BJ (cell line): ENCODE measurements at places on chromosomes 7 and 10. TPM values are rescaled to one million over a fixed set of nuclear protein-coding genes. Genes with fewer than 3 reads are reported as not detected.

DNA sequence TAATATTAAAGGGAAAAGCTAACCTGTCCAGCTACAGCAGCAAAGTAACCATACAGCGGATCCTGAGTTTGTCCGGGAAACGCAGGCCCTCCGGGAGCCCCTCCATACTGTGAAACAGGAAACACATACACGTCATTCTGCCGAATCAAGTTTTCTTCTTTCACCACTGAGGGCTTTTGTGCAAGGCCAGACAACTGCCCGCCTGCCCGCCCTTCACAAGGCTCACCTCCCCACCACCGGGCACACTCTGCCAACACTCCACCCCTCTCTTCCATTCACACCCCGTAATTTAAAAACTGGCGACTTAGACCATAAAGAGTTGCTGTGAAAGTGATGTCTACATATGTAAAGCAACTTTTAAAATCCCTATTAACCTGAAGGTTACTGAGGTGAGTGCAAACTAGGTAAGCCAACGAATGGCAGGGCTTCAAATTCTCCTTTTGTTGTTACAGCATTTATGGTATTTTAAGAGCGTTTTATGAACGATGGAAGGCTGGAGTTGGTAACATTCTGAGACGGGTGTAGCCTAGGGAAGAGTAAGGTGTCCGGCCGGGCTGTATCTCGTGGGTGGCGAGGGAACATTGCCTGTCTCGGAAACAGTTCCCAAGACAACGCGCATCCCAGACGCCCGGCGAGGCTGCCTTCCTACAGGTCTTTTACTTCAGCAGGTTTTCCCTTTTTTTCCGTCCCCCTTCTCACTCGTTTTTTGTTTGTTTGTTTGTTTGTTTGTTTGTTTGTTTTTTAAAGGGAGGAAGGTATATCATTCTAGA, 817 bp downstream of the SRI start:
- DNase-seq: no peak

The CFAP58 gene
- 0.23 and 0.37 TPM in 2 replicates for polyA plus RNA-seq

DNA sequence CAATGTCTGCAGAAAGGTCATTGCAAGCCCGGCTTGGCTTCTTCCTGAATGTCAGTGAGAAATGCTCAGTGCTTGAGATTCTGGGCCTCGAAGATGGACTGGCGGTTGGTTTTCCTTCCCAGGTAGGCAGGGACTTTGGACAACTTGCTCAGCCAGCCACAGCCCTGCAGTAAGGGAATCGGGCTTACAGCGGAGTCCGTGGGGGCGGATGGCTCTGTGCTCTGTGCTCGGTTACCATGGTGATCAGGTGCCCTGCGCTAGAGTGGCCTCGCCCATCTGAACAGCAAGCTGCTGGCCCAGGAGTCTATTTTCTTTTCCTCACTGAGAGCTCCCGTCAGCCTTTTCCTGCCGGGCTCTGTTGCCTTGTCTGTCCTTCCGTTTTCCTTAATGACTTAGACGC, 77.8 kb upstream of the SH2B2 start:
- no peak for DNase-seq

GRCh38 chr10:55410415-55410885, 609.4 kb upstream of the PCDH15 start:
- no peak for DNase-seq

The TMEM196 gene
- polyA plus RNA-seq: not detected in 2 replicates

The SHH gene
- polyA plus RNA-seq: not detected in 2 replicates

The IL6 gene
- polyA plus RNA-seq: 25.7 and 31.0 TPM in 2 replicates

DNA sequence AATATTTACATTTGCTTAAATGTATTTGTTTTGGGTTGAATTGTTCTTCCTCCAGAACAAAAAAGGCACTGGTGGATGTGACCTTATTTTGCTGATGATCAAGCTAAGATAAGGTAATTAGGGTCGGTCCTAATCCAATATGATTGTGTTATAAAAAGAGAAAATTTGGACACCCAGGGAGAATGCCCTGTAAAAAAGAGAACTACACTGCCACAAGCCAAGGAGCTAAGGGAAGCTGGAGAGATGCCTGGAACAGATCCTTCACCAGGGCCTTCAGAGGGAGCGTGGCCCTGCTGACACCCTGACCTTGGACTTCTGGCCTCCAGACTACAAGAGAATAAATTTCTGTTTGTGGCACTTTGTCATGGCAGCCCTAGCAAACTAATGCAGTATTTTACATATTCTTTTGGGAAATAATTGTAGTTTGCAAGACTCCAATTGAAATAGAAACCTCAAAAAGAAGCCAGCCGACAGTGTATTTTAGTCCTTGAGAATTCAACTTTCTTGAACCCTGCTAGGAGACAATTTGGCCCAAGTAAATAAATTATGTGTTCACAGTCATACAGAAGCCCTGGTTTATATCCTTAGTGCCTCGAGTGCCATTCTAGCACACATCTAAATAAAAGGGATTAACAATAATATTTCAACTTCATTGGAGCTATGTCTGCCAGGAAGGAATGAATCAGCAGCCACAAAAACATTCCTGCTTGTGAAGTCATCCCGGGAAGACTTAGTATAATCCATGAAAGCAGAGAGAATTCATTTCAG, 164.6 kb downstream of the PKD1L1 start:
- peak; percentile 96 for DNase-seq

The GRB10 gene
- 8.3 and 8.5 TPM in 2 replicates for polyA plus RNA-seq

GRCh38 chr7:12951397-12951801, 264.0 kb downstream of the ARL4A start:
- peak; percentile 5 for DNase-seq

The DYDC2 gene
- polyA plus RNA-seq: not detected in 2 replicates

DNA sequence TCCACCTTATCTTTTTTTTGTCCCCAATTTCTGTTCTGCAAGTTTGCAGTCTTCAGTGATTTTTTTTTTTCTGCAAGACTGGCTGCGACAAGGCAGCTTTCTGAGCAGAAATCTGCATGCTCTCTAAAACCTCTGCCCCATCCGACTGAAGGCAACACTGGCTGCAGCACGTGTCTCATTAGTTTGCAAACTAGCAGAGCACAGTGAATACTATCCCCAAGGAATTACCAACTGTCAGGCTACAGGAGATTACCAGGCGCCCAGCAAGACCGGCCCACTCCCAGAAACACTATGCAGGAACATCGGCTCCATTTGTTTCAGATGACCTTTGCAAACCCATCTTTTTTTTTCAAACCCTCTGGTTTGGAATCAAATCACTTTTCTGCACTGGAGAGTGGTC, 538.8 kb downstream of the SORCS1 start:
- no peak for DNase-seq

DNA sequence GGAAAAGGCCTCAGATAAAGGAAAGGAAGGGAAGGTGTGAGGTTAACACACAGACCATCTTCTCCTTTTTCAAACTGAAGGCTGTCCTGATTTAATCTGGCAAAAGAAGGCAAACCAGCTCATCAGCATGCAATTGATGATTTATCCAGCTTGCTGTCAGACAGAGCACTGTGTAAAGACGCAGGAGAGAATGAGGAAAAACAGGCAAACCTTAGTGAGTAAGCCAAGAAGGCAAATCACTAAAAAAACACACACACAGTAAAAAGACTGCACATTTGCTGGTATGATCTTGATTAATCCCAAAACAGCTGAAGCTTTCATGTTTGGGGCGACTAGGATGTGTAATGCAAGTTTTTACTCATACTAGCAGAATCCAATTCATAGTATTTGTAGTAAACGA, 65.8 kb upstream of the SKAP2 start:
- no peak for DNase-seq

DNA sequence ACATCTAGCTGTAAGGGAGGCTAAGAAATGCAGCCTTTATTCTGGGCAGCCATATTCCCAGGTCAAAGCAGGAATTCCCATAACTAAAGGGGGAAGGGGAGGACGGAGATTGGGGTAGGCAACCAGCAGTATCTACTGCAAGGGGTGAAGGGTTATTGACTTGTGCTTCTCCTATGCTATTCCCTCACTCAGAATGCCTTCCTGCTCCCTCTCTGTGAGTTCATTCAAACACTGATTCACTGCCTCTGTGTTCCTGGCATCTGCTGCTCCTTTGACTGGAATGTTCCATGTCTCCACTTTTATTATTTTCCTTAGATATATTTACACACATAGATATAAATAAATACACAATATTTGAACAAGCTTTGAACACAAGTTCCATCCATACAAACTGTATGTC, 11.1 kb downstream of the HTR7 start:
- DNase-seq: no peak

GRCh38 chr7:137835486-137836112, 11.2 kb downstream of the DGKI start:
- no peak for DNase-seq

- DNase-seq: no peak
Measured at GRCh38 chr7:101772508-101773211, 44.8 kb upstream of the CUX1 start.

GRCh38 chr7:34145603-34146002, 240.3 kb downstream of the BMPER start:
- DNase-seq: no peak

The INMT gene
- 1.3 TPM in 2 replicates for polyA plus RNA-seq

The SUPV3L1 gene
- 17.1 and 26.0 TPM in 2 replicates for polyA plus RNA-seq

The MINDY4 gene
- polyA plus RNA-seq: 1.9 and 2.3 TPM in 2 replicates

- no peak for DNase-seq
Measured at GRCh38 chr10:125868372-125868975, 12.6 kb downstream of the DHX32 start.

The KNDC1 gene
- polyA plus RNA-seq: 1.0 and 1.1 TPM in 2 replicates

The IFIT1B gene
- not detected in 2 replicates for polyA plus RNA-seq

The ELFN1 gene
- 0.99 and 1.7 TPM in 2 replicates for polyA plus RNA-seq

The GHRHR gene
- polyA plus RNA-seq: not detected in 2 replicates

The SFTPD gene
- polyA plus RNA-seq: not detected in 2 replicates

The HOXA6 gene
- polyA plus RNA-seq: 0.45 and 0.77 TPM in 2 replicates

DNA sequence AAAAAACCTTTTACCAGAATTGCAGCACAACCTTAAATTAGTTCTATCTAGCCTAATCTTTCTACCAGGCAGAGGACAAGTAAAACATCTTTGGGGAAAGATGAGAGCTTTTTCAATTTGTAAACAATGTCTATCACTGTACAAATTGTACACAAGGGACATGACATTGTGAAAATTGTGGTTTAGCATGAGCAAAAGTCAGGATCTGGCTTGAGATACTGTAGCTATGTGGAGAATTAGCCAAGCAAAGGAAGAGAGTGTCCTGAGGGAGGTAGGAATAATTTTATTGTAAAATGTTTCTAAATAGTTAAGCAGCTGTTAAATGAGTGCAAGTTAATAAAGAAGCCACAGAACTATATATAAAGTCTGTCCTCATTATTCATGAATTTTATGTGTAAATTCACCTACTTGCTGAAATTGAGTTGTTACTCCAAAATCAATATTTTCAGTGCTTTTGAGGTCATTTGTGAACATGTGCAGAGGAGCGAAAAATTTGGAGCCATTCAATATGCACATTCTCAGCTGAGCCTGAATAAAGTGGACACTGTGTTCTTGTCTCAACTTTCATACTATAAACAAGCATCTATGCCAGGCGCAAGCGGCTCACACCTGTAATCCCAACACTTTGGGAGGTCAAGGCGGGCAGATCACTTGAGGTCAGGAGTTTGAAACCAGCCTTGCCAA, 42.8 kb upstream of the POM121L12 start:
- DNase-seq: no peak

DNA sequence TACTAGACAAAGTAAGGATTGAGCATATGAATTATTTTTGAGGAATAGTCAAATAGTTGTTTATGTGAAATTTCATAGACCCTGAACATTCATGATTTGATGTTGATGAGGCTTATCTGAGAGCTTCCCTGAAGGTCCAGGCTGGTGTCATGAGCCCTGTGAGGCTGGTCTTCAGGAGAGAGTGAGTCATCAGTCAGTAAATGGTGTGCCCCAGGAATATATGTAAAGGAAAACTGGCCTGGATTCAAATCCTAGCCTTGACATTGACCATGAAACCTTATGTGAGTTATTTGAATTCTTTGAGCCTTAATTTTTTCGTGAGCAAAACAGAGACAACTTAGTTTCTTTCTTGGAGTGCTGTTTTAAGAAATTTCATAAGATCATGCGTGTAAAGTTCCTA, 6.2 kb downstream of the TMEM236 start:
- no peak for DNase-seq

DNA sequence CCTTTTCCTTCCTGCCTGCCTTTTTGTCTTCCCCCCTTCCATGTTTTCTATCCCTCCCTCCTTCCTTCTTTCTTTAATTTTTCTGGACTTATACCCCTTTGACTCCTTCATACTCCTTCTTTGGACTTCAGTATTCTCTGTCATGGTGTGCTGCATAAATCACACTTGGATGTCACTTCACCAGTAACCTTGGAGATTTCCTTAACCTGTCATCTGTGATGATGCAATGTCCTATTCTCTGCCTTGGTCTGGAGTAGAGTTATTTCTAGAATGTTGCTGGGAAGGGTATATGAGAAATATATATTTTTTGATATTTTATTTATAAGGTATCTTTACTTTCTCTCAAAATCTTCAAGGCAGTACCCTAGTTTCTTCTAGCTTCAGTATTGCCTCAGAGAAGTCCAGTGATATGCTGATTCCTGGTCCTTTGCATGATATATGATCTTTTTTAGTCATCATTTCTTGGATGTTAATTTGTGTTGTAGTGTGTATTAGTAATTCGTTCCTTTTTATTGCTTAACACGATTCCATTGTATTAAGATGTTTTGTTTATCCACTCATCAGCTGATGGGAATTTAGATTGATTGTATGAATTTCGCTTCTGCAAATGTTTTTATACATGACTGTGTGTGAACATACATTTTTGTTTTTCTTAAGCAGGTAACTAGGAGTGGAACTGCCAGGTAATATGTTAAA, 206.9 kb upstream of the MBL2 start:
- no peak for DNase-seq
